Panc1 (cell line): ENCODE measurements at places on chromosomes 1 and 21. TPM values are rescaled to one million over a fixed set of nuclear protein-coding genes. Genes with fewer than 3 reads are reported as not detected.

CDKN2C gene
- 50.4 TPM for total RNA-seq

DNA sequence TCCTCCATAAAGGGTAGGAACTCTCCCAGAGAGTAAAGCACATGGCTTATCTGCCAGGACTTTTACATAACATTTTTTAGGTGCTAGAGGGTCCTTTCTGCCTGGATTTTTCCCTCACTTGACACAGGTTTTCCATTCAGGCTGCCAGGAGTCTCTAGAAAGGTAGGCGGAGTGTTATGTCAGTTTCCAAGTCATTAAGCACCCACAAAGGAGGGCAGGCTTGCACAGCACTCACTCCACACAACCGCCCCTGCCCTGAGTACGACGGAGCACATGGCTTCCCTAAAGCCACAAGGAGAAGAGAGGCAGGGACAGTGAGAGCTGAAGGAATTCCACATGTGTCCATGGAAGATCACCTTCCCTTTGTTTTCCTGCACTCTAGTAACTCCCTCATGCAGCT, 55.7 kb downstream of the CAPZB start:
- no peak for DNase-seq

DNA sequence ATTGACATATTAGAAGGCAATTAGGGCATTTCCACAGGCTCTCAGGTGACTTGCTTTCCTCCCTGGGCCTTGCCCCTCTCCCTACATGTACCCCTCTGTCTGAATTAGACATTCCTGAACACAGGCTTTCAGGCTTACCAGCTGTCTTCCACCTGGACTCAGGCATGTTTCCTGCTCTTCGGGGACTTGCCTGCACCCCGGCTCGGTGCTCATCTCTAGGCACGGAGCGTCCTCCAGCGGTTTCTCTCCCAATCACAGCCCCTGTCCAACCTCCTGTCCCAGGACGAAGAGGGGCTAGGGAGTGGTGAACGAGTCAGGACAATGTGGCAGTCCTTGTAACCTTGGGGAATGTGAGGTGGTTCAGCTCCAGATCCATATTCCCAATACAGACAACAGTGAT, 4.2 kb downstream of the PROK1 start:
- DNase-seq: no peak

DNA sequence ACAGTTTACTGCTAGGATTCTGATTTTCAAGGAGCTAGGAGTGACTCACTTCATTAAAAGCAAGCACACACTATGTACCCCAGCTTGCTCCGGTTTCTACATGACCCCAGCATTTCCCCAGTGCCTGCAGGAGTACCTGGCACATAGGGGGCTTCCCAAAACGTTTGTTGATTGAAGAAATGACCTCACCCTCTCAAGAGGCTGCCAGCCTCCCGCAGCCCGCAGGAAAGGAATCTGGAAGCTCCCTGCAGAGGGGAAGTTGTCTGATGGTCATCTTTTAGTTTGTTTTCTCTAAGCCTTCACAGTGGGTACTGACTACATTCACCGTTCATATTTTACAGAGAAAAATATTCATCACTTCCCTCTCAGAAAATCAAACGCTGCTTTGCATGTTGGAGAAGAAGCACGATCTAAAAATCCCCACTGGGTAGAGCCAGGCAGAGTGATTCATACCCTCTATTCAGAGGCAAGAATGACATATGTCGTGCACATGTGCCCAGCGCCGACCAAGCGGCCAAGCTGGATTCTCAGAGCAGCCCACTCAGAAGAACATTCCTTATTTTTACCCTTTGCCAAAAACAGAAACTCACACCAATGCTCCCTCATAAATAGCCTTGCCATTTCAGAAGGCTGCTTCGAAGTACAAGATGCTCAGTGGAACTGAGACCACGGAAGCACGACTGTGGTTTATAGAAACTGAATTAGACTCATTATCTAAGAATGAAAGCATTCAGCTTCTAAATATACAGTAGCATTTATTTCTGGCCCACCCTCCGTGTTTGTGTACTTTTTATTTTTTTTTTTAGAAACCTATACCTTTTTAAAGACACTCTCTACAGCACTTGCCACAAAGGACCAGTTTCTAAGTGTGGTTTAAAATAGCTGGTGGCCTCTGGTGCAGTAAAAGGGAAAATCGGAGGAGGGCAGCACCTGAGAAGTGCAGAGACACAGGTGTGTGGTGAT, 143.2 kb downstream of the MIS18A start:
- DNase-seq: no peak

GRCh38 chr1:25031966-25032667, 102.0 kb upstream of the RUNX3 start:
- no peak for DNase-seq

DNA sequence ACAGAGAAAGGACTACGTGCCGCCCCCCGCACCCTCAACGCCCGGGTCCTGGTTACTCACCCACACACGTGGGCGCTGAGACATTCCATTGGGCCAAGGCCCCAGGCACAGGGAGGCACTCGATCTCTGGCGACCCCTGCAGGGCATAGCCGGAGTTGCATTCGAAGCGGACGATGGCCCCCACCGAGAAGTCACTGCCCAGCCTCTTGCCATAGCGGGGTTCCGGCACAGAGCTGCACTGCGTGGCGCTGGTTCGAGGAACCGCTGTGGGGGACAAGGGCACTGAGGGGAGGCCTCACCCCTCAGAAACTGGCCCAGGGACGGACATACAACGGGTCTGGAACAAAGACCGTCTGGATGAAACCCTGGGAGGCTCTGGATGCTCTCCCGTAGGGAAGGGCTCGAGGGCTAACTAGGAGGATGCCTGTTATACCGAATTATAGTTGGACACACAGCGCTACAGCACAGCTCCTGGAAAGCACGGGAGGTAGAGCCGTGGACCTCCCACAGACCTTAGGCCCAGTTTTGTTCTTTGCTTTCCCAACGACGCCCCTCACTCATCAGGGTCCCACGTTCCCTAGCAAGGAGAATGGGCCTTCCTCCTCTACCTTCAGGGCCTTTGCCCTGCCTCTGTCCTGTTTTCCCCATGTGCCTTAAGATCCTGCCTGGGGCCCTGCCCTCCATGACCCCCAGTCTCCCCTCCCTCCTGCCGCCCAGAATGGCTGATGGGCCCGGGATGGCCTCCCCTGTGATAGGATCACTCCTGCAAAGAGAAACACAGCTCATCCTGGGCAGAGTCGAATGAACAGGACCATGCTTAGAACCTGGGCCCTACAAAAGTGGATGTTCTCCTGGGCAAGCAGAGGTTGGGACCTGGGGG, 152.8 kb downstream of the ZSCAN20 start:
- no peak for DNase-seq

DNA sequence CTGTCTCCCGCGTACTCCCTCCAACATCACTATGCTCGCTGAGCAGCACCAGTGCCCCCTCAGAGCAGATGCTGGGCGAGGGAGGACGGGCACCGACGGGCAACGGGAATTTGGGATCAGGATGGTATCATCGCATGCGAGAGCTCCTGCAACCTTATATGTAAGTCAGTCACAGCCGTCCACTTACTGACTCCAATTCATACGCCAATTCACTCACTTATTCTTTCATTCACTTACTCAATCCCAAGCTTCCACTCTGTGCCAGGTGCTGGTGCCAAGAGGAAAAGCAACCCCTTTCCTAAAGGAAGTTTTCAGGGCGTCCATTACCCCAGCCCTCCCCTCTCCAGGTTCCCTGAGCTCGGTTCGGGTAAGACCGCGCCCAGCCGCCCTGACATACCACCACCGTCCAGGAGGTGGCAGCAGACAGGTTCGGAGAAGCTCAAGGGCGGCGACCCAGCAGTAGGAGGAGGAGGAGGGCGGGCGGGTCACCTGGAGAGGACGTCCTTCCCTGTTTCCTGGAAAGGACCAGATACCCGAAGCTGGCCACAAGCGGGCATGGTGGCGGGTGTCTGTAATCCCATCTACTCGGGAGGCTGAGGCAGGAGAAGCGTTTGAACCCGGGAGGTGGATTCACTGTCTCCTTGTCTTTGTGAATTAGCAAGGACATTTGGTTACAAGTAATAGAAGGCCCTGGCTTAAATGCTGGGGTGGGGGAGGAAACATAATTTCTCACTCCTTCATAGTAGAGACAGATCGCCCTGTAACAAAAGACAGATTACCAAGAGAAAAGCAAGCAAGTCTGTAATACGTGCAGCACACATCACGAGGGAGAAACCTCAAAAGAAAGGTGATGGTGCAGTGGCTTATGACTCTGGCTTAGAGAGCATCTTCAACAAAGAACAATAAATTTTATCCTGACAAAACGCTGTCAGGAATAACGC, 7.6 kb upstream of the IL22RA1 start:
- DNase-seq: peak; percentile 84
